Stimulated activated CD8-positive, alpha-beta memory T cell treated with anti-CD3 and anti-CD28 coated beads, Interleukin-4, amount 100 ng/mL, for 24 hours (primary cell): ENCODE measurements at places on chromosomes 2 and 18.
A peak's percentile ranks its signal among the peaks of the same experiment; 100 is the strongest.

GRCh38 chr2:162821176-162821575, 17.4 kb downstream of the KCNH7 start:
- no peak for DNase-seq

GRCh38 chr2:148614014-148614321, 30.6 kb upstream of the EPC2 start:
- no peak for DNase-seq

DNA sequence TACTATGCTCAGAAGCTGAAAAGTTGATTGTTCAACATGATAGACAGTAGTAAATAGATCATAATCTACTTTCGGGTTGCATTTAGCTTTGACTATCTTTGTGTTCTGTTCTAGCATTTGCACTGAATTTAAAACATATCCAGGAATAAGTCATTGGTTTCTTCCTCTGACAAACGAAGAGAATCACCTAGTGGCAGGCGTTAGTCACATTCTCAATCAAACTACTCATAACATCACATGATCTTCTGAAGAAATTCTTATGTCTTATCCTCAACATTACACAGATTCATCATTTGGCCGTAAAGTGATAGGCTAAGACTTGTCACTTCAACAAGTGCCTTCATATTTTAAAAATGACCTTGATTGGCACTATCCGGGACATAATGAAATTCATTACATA, 63.6 kb upstream of the TTC21B start:
- DNase-seq, result no peak

GRCh38 chr2:120133572-120134244, 89.5 kb downstream of the TMEM185B start:
- no peak for DNase-seq

DNA sequence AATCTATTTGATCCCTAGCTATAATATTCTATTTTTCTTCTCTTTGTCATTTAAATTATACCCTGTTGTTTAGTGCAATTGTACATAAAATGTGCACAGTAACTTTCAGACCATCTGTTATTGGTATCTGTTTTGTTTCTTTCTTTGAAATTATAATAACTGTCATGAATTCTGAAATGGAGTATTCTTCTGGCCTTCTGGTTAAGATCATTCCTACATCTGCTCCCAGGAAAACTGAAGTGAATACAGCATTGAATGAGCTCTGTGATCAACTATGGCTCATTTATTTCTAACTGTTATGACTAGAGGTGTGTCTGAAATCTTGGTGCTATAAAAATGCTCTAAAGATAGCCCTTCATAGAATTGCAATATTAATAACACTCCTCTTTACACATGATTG, 788.4 kb upstream of the TMEFF2 start:
- DNase-seq, result no peak

- no peak for DNase-seq
These were observed 136.6 kb upstream of the ZC3H15 start for GRCh38 chr2:186349508-186349907.

GRCh38 chr18:6363216-6363615, 51.5 kb downstream of the L3MBTL4 start:
- no peak for DNase-seq

DNA sequence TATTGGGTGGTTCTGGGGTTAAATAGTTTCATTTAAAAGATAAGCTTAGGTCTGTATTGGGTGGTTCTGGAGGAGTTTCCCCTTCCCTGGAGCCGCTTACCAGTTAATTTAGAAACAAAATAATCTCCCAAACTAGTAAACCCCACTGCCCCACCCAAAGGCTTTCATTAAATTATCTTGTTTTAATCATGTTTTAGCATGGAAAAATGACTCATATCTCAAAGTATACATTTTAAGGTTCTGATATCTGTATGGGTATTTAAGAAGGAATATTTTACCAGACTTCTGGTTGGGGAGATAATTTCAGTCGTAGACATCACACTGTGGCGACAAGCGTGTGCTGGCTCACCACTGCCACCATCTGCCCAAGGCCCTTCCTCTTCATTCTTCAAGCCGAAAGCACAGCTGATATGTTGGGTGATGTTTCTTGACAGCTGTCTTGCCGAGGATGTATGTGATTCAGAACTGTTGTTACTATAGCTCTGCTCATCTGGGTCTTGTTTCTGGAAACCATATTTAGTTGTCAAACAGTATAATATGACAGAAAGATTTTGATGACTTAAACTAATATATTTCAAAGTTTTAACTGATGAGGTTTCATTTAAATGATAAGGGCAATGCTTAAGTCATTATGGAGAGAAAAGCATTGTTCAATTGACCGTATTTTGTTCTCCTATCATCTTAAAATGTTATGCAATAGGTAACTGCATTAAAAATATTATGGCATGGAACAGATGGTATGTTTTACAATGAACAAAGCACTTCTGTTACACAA, 5.1 kb downstream of the FIGLA start:
- peak; percentile 28 for DNase-seq

GRCh38 chr2:125341353-125341752, 1314.6 kb upstream of the GYPC start:
- no peak for DNase-seq

DNA sequence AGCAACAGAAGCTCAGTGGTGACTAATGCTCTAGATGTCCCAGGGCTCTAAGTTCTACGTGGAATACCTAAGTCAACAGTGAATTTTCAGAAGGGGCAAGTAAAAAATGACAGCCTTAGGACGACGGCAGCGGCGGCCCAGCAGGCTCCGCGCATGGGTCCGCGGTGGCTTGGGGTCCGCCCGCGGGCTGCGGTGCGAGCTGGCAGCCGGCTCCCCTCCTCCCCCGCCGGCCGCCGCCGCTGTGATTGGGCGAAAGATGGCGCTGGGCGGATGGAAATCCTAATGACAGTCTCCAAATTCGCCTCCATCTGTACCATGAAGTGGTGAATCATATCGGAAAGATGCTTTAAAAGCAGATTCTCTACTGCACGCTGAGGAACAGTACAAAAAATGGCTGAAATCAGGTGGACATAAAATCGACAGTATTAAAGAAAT, 74.7 kb downstream of the HNRNPLL start:
- peak; percentile 23 for DNase-seq

- no peak for DNase-seq
These were observed 12.4 kb upstream of the STAT1 start for GRCh38 chr2:191026377-191026776.

DNA sequence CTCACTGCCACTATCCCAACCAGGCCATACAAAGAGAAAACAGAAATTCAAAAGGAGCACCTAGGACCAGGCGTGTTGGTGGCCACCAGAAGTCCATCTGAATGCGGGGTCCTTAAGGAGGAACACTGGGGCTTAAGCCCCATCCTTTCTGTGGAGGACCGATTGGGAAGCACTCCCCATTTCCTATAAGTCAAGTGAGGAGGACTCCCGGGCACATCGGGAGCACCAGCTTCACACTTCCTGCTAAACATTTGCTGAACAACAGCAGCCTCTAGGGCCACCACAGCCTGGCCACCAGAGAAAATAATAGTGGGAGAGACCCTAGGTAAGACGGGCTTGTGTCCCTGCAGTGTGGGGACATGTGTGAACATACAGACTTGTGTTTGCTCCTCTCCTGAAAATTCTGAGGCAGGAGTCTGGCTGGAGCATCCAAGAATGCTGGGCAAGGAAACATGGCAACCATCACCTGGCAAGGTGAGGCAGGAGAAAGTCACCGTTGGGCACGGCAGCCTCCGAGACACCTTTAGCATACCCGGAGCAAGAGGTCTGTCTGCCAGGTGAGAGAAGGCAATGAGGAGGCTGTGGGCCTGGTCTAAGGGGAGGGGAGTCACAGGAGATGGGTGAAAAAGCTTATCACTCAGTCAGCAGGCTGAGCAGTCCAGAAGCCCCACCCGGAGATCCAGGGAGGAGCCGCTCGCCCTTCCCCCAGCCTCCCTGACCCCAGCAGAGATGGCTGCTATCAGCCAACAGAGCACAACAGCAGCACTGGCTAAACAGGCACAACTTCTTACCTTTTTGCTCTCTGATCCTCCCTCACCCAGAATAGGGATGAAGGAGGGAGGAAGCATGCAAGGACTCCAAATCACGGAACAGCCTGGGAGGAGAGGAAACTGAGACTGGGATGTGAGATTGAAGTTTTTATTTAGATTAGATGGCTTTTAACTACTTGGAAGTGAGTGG, 282.3 kb downstream of the EIPR1 start:
- no peak for DNase-seq

GRCh38 chr2:211133766-211134165, 577.4 kb downstream of the CPS1 start:
- DNase-seq, result no peak

- no peak for DNase-seq
These were observed 1234.6 kb upstream of the CHAC2 start for GRCh38 chr2:52532956-52533355.

DNA sequence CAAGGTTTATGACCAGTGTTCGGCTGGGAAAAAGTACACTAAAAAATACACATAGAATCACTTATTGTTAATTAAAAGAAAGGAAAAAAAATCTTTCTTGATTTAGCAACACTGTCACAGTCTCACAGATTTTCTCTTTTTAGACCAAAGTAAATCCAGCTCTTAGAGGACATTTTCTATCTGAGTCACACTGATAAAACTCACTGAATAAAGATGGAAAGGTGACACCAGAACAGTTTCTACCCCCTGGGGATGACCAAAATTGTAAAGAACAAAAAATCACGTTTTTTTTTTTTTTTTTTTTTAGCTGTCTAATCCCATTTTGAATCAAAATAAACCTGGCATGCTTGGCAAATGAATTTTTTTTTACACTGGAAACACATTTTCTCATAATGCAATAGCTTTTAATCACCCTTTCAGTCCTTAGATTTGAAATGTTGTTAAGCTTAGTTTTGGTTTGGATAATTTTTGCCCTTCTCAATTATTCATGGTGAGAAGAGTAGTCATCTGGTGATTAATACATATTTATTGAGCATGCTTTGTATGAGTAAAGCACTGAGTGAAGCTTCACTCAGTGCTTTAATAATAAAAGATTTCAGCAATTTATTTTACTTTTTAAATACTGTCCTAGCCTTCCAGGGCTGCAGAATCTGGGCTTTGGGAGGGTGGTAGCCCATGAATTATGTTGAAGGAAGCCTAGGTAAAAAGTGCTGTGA, 886.3 kb downstream of the SLC4A3 start:
- no peak for DNase-seq
